ENCODE measurements at places on chromosomes 1 and 21. TPM values are rescaled to one million over a fixed set of nuclear protein-coding genes. Genes with fewer than 3 reads are reported as not detected.

GRCh38 chr1:150804671-150805070 lies 3.4 kb downstream of the CTSK start:
- no peak for DNase-seq

- no peak for DNase-seq
Observed at GRCh38 chr1:159869173-159869572, 6.7 kb upstream of the VSIG8 start.

MTOR gene
- 40.4 TPM for total RNA-seq

RGS2 gene
- total RNA-seq, result 36.4 TPM

- no peak for DNase-seq
Observed at GRCh38 chr1:23555270-23555985, 3.9 kb downstream of the ID3 start.

DNA sequence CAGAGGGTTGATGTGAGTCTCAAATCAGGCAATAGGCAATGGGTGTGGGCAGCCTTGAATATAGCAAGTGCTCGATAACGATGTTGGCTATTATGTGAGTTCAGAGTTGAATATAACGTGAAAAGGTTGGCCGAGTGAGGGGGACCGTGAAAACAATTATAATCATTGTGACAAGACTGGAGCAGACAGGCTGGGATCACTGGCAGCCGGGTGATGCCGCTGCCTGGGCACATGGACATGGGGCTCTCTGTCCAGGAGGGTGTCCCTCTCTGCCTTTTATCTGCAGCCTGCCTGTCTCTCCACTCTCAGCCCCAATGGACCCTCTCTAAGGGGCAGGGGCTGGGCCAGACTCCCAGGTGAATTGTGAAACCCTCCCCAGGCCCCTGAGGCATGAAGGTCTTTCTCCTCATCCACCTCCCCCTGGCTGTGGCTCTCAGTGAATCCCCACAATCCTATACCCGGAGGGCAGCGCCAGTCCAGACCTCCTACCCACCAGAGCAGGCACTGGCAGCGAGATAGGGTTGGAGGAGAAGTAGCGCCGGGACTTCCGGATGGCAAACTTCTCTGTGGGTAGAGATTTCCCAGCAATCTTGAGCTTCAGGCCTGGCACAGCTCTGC lies 36.4 kb downstream of the TTC39A start:
- DNase-seq, result no peak

- no peak for DNase-seq
Observed at GRCh38 chr1:11126569-11126968, 26.9 kb upstream of the EXOSC10 start.
